ENCODE measurements at places on chromosomes 4 and X.

DNA sequence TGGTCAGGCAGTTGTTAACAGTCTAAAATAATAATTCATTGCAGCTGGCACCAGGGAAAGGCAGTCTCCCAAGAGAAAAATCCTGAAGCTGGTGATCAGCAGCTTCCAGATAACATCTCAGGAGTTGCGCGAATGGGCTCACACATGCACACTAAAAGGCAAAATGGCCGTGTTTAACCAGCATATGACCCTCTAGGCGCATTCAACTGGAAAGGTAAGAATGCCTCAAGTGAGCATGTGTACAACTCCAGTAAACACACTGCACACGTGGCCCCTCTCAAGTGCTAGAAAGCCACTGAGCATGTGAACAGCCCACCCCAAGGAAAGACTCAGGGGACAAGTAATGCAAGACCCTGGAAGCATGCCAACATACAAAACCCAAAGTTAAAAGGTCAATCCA is 33.1 kb downstream of the STPG2 start:
- DNase-seq = no peak

DNA sequence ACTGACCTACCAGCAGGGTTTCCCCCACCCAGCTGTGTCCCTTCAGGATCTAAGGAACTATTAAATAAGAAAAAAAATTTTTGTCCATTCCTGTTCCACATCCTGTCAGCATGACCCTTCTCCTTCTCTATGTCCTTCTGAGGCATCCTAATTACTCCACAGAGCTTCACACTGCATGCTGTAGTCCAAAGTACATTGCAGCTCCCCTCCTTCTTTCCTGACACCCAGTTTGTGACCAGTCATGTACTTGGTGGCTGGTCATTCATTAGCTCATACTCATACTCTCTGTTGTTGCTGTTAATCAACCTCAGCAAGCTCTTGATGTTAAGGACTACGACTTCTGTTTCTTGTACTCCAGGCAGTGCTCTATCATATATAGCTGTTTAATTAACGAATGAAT is 2.4 kb upstream of the EGF start:
- DNase-seq = no peak

DNA sequence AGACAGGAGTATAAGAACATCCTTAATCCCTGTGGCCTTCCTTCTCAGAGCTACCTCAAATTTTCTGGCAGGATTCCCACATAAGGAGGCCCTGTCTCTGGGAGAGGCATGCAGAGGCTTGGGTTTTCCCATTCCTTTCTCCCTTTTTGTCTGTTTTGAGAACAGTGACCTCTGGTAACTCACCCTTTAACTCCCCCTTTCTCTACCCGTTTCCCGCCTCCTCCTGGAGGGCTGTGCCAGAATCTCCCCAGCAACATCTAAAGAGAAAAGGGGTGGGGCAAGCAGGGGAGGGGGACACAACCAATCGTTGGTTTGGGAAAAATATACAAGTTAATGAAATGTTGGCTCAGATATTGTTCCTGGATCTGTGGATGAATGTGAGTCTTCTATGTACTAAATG is 303.7 kb upstream of the IRS4 start:
- DNase-seq = no peak

- no peak for DNase-seq
Observed at GRCh38 chrX:41314881-41315280, 19.1 kb upstream of the DDX3X start.

DNA sequence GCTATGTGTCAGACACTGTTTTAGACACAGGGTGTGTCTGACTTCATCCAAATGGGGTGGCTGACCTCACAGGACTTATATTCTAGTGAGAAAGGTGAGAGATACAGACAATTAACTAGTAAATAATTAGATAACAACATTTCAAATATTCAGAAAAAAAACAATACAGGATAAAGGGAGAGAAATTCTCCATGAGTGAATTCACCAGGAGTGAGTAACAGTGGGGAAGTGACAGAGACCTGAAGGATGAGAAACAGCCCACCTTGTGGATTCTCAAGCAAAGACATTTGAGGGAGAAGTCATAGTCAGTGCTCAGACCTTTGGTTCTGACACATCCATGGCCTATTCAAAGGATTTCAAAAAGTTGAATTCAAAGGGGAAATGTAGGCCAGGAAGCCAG is 627.9 kb downstream of the IQCM start:
- no peak for DNase-seq

GRCh38 chr4:78131403-78131802 is 74.3 kb downstream of the FRAS1 start:
- no peak for DNase-seq

GRCh38 chr4:67750691-67751090 is 3.5 kb downstream of the GNRHR start:
- DNase-seq = no peak

DNA sequence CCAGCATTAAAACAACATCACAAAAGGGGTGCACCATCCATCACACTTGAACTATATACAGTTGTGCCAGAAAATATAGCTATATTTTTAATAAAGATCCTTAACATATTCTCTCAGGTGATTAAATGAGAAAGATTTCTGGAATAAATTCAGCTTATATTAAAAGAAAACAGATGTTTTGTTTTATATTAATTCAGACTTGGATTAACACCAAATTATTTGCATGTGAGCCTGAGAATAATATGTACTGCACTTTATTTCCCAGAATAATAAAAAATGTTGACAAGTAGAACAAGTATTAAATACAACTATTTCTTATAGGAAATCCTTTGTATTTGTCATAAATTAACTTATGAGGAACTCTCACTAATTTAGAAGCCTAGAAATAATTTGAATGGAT is 1467.4 kb downstream of the RAPGEF2 start:
- no peak for DNase-seq

DNA sequence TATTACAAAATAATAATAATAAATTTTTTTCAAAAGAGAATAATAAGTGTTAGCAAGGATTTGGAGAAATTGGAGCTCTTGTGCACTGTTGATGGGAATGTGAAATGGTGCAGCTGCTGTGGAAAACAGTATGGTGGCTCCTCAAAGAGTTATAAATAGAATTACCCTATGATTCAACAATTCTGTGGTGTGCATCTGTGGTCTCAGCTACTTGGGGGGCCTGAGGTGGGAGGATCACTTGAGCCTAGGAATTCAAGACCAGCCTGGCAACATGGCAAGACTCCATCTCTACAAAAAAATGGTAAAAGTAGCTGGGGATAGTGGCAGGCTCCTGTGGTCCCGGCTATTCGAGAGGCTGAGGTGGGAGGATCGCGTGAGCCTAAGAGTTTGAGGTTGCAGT is 19.6 kb downstream of the MND1 start:
- DNase-seq = no peak

- peak; percentile 10 for DNase-seq
Observed at GRCh38 chr4:39548425-39549067, 21.3 kb upstream of the UGDH start.

GRCh38 chrX:40573763-40574162 is 7.0 kb upstream of the ATP6AP2 start:
- DNase-seq = no peak

GRCh38 chr4:108820492-108821350 is 57.9 kb upstream of the ETNPPL start:
- DNase-seq = no peak

DNA sequence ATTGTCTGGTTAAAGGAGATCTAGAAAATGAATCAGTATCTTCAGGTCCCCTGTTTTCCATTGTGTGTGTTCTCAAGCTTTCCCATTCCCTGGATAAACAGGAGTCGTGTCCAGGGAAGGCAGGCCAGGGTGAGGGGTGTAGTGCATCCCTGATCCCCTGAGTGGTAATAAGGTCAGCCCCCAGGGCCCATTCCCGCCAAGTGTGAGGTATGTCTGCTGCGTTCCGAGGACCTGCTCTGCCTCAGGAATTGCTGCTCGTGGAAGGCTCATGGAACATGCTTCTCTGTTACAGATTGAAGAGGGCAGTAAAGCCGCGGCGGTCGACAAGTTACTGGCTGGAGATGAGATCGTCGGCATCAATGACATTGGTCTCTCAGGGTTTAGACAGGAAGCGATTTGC is 87.1 kb downstream of the SHROOM2 start:
- DNase-seq = no peak

GRCh38 chr4:86935566-86935852 is 698 bp downstream of the AFF1 start:
- DNase-seq = no peak

DNA sequence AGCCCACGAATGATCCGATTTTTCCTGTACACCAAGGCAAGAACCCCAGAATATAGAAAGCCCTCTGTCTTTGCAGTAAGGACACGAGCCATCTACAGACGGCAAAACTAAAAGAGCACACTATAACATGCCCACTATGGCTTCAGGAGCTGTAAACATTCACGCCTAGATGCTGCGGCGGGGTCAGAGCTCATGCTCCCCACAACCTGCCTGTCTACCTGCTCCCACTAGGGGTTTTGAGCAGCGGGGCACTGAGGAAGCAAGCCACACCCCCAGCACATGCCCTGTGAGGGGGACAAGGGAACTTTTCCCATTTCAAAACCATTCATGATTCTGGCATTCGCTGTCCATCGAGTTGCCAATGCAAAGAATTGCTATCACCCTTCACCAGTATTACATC is 144.8 kb downstream of the PAPSS1 start:
- DNase-seq = no peak

- DNase-seq = no peak
Observed at GRCh38 chr4:184768296-184768695, 34.4 kb upstream of the CENPU start.

GRCh38 chrX:154374313-154375155 is at the start of gene FLNA:
FLNA (minus strand) TSS chrX:154374634; CDS start chrX:154371245, 3,389 bp downstream.
- no peak for DNase-seq

DNA sequence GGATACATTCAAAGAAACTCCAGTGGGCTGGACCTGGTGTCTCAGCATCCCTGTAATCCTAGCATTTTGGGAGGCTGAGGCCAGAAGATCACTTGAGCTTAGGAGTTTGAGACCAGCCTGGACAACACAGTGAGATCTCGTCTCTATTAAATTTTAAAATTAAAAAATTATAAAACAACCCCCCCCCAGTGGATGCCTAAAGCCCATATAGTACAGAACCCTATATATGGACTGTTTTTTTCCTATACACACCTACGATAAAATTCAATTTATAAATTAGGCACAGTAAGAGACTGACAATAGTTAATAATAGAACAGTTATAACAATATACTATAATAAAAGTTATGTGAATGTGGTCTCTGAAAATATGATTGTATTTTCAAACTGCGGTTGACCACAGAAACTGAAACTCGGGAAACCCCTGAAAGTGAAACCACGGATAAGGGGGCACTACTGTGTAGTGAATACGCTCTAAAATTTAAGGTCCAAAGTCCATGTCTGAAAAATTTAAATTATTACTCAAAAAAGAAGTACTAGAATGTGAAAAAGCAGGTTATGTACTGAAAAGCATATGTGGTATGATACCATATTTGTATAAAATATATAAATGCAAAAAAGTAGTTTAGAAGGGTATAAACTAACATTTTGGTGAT is 2.0 kb downstream of the SMIM14 start:
- no peak for DNase-seq

GRCh38 chrX:106392346-106392745 is 219.4 kb upstream of the RADX start:
- DNase-seq = no peak

DNA sequence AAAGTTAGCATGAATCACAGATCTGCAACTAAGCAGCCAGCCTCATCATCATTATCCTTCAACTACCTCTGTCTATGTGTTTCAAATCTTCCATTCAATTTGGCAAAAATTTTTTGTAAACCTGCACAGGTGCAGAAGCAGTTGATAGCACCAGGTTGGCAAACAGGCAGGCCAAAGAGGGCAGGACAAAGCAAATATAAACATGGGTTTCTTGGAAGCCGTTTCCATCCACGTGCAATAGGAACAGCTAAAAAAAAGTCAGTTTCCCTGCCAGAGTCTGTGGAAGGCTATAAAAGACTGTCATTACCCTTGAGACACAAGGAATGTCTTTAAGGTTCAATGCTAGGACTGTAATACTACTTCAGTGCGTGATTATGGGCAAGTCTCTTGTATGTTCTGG is 253.2 kb downstream of the PDHA2 start:
- DNase-seq = no peak

- DNase-seq = no peak
Observed at GRCh38 chrX:110536816-110537215, 178.2 kb downstream of the RTL9 start.

GRCh38 chr4:140135529-140136088 is 18.4 kb downstream of the MAML3 start:
- DNase-seq = no peak

GRCh38 chr4:176479767-176480166 is 160.0 kb downstream of the SPCS3 start:
- DNase-seq = no peak

GRCh38 chrX:386768-387575 is at the start of gene PPP2R3B:
PPP2R3B (minus strand) TSS chrX:386907; CDS start chrX:386691, 216 bp downstream.
- peak; percentile 94 for DNase-seq

- DNase-seq = no peak
Observed at GRCh38 chr4:39455486-39455885, 3.2 kb downstream of the RPL9 start.

GRCh38 chrX:153992180-153992579 is 19.6 kb downstream of the TMEM187 start:
- no peak for DNase-seq

GRCh38 chr4:73613130-73613529 is 7.1 kb downstream of the RASSF6 start:
- DNase-seq = no peak

GRCh38 chrX:44099366-44099765 is 126.2 kb upstream of the NDP start:
- no peak for DNase-seq

- no peak for DNase-seq
Observed at GRCh38 chrX:16060252-16060651, 63.1 kb upstream of the GRPR start.

DNA sequence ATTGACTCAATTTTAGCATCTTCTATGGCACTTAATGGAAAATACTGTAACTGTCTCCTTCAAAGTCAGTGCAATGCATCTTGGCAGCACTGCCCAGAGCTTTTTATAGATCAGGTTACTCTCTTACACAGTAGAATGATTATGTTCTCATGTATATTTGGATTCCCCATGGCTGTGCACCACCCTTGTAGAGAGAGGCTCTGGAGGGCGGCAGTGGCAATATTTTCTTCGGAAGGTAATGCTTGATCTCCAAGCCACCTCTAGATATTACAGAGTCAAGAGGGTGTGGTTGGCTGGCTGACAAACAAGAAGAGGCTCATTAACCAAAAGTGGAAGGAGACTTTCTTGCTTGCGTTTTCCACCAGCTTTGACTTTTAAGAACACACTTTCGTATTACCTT is 72.8 kb upstream of the ARSJ start:
- DNase-seq = no peak

DNA sequence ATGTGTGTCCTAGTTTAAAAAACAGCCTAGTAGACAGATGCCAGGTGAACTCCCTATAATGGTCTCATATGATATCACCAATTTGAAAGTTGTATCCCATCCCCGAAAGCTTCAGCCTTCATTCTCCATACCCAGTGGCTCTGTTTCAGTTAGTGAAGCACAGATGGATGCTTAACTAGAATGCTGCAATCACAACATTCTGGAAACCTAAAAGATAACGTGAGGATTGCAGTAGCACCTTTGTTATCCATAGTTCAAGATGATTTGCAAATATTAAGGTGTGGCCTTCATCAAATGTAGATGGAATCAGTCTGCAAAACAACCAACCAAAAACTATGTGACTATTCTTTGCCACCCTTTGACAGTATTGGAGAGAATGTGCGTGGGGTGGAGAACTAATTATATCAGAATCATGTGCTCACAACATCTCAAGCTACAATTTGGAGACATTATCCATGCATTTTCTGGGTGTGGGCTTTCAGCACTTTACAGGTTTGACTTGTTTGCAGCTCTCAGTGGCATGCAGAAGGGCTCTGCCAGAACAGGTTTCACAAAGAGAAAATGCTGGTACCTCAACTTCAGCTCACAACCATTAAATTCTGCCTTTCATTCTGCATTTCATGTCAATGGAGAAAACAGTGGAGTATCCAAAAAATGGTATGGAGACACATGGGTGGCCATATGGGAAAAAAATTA is 18.3 kb upstream of the PPID start:
- DNase-seq = no peak
